Right atrium auricular region (tissue), 2 donors: ENCODE measurements at places on chromosomes 3 and 15. TPM values are rescaled to one million over a fixed set of nuclear protein-coding genes. Genes with fewer than 3 reads are reported as not detected.

Gene KBTBD13
- 4.4 TPM for total RNA-seq

Gene ALG1L2
- not detected for total RNA-seq

GRCh38 chr3:38984731-38985130, 67.0 kb downstream of the SCN11A start:
- H3K4me1 ChIP-seq = no peaks in the 10 kb centered on the region
- H3K27me3 ChIP-seq = no peaks in the 10 kb centered on the region
- no peak overlapping the region for H3K27ac ChIP-seq
- H3K36me3 ChIP-seq = no peaks in the 10 kb centered on the region
- no peak for DNase-seq

Gene COL6A6
- 4.0 TPM for total RNA-seq

GRCh38 chr15:28260722-28261121, 61.3 kb downstream of the HERC2 start:
- no peak for DNase-seq
- no peaks in the 10 kb centered on the region for H3K27me3 ChIP-seq
- no peak overlapping the region for H3K4me3 ChIP-seq
- H3K27ac ChIP-seq = no peak overlapping the region
